ENCODE measurements at places on chromosomes 3 and 15.
A peak's percentile ranks its signal among the peaks of the same experiment; 100 is the strongest.

- no peak for DNase-seq
These were observed 27.8 kb upstream of the TSEN2 start for GRCh38 chr3:12456441-12456840.

DNA sequence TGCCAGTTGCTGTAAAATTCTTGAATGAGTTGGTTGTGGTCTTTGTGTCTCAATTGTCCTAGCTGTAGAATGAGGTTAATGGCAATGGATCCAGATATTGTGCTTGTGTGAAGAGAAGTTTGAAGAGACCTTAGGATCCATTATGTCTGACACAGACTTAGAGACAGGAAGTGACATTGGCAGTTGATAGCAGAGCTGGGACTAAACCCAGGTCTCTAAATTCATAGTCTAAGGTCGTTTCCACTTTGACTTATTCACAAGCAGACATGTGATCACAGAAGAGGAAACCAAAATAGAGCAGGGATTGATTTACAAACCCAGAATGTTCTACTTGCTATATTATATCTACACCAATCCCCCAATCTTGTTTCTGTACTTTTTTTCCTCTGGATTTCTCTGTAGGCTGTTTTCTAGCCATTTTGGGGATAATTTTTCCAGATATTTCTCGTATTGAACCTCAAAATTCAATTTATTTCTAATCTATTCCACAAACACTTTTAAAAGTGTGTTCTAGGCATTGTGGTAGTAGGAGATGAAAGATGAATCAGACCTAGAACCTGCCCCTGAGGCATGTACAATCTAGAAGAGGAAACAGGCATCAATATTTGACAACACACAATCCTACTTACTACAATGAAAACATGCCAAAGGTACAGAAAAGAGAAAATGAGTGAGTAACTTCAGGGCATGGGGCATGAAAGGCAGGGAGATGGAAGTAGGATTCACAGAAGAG is 123.3 kb downstream of the NFKBIZ start:
- DNase-seq: no peak

DNA sequence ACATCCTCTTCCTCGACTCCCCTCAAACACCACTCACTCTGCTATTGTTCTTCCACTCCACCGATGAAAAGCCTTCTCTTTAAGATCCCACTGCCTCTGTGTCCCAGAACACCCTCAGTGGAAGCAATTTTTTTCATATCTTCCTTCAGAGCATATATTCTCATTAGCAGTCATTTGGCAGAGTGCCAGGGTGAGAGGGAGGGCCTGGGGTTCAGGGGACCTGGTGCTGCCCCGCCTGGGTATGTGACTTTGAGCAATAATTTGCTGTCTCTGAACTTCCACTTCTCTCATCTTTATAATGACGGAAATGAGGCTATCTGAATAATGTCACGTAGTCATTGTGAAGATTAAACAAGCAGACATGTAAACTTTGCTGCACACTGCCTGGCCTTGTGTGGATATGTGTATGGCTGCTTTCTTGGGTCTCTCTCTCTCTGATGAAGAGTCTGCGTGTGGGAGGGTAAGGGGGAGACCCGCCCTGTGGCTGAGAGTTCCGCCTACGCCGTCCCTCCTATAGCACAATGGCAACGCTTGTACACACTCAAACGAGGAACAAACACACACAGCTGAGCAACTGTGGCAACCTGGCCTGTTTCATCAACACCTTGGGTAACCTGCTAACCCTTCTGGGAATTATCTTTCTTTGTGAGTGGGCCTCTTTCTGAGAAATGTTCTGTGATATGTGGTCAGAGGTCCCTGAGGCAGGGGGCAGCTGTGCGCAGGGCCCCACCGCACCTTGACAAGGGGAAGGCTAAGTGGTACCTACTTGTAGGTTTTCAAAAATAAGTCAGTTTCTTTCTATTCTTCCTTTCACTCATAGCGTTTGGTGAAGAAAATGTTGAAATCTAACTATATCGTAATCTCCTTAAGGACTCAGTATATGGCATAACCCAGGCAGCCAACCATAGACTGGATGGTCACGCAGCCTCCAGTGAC is 369.8 kb downstream of the SV2B start:
- DNase-seq: no peak

DNA sequence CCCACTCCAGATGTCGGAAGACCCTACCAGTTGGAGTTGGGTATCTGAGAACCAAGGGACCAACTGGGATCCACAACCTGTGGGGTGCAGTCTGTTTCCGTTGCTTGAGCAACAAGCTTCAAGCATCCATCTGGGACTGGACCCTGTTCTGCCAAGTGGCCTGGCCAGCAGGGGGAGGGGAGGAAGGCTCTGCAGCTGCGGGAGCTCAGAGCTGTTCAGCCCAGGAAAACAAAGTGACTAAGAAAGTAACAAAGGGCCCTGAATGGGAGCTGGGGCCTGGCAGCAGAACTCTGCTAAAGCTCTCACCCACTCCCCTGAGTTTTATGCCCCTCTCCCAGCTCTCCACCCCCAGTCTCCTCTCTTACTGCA is 2.7 kb downstream of the TYRO3 start:
- DNase-seq: no peak

DNA sequence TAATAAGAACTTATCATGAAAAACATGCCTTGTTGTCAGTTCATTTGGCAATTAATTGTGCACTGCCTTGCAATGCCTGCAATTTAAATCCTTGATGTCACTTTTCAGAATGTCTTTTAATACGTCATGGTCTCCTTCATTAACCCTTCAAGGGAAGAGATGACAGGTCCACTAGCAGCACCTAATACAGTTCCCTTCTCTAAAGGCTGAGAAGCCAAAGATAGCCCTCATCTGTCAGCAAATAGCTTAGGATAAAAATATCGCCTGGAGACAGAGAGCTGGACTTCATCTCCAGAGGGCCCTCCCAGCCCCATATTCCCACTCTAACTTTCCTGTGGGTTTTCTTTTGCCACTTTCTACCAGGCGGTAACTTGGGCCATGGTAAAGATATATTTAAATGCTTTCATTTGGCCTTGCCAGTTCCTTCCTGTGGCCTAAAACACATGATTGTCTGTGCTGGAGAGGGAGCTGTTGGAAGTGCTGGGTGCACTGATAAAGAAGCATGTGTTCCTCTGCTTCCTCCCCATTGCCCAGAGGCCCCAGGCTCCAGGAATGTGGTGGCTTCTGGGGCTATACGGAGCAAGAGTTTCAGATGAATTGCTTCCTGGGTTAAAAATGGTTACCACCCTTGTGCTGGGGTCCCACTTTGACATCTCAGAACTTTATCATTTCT is 76.3 kb upstream of the UMPS start:
- DNase-seq: peak; percentile 56

- no peak for DNase-seq
These were observed 113.4 kb downstream of the SRGAP3 start for GRCh38 chr3:9135930-9136525.

All from CMK (cell line).